ENCODE measurements at places on chromosomes 3 and 15. TPM values are rescaled to one million over a fixed set of nuclear protein-coding genes. Genes with fewer than 3 reads are reported as not detected.

GRCh38 chr3:195738274-195739044 lies 17.7 kb downstream of the MUC20 start:
- no peak for DNase-seq

The GOLGA8H gene
- polyA plus RNA-seq = 0.02 TPM

DNA sequence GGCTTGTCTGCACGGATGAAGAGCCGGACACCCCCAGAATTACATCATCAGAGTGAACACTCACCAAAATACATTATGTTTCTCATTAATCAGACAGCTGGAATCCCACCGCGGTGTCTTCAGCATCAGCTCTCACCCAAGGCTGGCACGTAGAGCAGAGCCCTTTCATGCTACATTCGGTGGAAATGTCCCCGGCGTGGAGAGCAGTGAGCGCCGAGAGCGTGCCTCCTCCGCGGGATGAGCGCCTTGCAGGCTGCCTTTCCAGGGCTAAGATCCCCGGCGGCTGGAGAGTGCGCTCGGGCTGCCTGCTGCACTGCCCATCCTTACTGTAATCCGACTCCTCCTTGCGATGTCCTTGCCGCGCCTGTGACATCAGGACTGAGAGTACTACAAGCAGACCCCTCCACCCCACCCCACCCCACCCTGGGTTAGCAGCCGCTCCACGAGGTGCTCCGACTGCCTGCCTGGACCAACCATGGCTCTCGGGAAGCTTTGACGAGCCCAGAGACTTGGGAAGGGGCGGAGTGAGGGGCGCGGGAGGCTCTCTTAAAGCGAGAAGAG lies at the start of gene ZNF385D:
Gene ZNF385D (minus strand): TSS at position 380 of the 561 bp plus-strand sequence. CDS start 294 bp downstream, at position 86.
- peak; percentile 51 for DNase-seq

DNA sequence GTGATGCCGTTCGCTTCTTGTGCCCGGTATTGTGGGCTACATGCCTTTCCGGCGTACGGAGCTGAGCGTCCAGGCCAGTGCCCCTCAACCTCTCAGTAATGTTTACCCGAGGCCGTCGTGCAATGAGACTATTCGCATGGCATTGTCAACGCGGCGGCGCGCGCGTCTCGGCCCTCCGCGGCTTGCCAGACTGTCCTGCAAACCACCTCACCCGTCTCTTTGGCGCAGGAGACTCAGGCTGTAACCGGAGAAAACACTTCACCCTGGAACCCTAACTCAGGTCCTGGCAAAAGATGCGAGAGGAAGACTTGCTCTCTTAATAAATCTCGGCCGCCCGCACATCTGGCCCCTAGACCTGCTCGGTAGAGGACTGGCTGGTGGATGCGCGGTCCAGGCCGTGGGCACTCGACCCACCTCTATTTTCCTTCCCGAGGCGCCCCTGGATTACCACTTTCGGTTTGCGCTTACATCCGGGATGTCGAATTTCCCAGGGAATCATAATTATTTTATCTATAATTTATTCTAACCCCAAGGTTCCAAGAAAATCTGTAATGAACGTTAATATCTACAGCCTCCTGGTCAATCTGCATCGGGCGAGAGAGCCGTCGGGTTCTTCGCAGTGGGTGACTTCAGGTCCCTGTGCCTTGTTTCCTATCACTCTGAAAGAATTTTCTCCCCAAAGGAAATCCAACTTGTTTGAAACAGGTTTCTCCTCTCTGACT lies 71.8 kb upstream of the POLG start:
- no peak for DNase-seq

The ISLR2 gene
- polyA plus RNA-seq = not detected

DNA sequence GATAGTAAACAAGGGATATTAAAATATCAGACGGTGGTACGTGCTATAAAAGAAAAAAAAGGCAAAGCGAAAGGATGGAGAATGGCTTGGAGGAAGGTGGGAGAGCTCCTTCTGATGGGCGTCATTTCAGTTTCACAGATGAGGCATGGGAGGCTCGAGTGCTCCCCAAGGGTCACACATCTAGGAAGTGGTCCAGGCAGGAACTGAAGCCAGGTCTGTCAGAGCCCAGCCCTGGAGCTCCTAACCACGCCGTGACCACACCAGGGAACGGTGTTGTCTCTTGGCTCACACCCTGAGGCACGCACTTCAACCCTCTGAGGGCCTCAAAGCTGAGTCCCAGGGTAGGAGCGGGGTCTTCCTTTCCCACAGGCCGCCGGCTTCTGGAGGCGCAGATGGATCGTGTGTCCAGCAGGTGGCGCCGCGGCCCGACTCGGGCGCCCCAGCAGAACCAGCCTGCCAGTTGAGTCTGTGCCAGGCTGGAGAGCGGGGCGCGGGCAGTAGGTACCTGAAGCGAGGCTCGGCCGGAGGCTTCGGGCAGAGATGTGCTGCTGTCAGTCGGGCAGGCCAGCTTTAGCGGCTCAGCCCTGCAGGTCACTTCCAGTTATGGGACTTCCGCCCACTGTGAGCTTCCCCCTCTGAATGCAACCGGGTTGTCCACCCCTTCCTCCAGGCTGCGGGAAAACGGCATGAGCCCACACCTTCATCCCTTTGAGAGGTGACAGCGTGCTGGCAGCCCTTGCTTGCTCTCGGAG lies 68.1 kb downstream of the SLC6A1 start:
- peak; percentile 56 for DNase-seq

- no peak for DNase-seq
These were observed 71.8 kb downstream of the SENP2 start for GRCh38 chr3:185657691-185658503.

DNA sequence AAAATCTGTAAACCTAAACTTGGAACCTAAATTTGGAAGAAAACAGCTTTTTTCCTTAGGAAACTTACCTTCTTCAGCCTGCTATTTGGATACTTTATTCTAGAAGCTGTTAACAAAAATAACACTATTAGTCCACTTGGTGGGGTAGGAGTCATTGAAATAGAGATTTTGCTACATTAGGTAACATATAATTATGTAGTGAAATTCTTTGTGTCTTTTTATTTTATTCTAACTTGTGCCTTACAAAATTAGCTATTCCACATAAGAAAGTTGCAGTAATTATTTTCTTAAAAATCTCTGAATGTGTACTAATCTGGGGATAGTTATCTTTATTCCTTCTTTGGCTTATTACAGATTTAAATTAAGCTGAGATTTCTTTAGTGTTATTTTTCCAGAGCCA lies 360.4 kb upstream of the ROBO2 start:
- DNase-seq = no peak

DNA sequence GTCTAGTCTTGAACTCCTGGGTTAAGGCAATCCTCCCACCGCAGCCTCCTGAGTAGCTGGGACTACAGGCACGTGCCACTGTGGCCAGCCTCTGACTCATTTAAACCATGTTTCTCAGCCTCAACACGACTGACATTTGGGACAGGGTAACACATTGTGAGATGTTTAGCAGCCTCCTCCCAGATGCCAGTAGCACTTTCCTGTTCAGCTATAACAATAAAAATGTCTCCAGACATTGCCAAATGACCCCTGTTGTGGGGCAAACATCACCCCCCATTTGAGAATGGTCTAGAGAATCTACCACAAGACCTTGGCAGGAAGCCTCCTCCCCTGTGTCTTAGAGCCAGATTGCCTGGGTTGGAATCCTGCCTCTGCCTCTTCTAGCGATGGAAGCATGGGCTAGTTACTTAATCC lies 8.4 kb downstream of the TMEM40 start:
- peak; percentile 69 for DNase-seq

GRCh38 chr3:158696618-158697017 lies 24.2 kb upstream of the LXN start:
- DNase-seq = no peak

The CPN2 gene
- not detected for polyA plus RNA-seq

The MCTP2 gene
- polyA plus RNA-seq = 19.5 TPM

- peak; percentile 45 for DNase-seq
These were observed 116.3 kb downstream of the PDZRN3 start for GRCh38 chr3:73508330-73508954.

- DNase-seq = peak; percentile 88
These were observed 81.3 kb upstream of the ZBED2 start for GRCh38 chr3:111676211-111677006.

- DNase-seq = no peak
These were observed 564.9 kb upstream of the ZNF385D start for GRCh38 chr3:22315925-22316324.

The GCHFR gene
- polyA plus RNA-seq = 1.3 TPM

GRCh38 chr3:152047465-152047864 lies 174.0 kb downstream of the SUCNR1 start:
- DNase-seq = peak; percentile 72

The ACVR2B gene
- 1.9 TPM for polyA plus RNA-seq

DNA sequence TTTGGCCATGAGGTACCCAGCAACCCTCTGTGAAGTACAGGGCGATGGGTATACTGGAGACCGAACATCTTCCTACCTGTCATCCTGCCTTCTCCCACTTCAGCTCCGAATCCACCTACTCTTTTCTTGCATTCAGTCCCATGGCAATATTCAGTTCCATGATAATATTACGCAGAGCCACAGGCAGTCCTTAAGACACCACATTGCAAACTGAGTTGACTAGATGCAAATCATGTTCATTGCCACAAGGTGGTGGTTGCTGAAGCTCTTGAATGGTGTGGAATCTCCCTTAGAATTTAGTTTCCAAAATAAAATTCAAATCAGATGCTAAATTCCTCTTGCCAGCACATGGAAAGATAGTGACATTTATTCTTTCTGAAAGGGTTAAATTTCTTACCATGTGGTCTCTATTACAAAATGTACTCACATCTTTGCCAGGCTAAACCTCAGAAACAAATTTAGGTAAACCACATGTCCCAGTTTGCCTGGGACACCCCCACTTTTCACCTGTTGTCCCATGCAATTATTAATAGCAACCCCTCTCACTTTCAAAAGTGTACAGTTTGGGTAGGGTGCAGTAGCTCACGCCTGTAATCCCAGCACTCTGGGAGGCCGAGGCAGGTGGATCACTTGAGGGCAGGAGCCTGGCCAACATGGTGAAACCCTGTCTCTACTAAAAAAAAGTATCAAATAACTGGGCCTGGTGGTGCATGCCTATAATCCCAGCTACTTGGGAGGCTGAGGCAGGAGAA lies 1.7 kb upstream of the NME9 start:
- no peak for DNase-seq

The SENP7 gene
- polyA plus RNA-seq = 1.3 TPM

- DNase-seq = no peak
These were observed 21.0 kb downstream of the PLXNB1 start for GRCh38 chr3:48408823-48409281.

The PRSS50 gene
- polyA plus RNA-seq = not detected

GRCh38 chr3:190130037-190130436 lies 9.3 kb upstream of the P3H2 start:
- DNase-seq = peak; percentile 69

GRCh38 chr15:73796331-73796831 lies 43.2 kb upstream of the INSYN1 start:
- no peak for DNase-seq

DNA sequence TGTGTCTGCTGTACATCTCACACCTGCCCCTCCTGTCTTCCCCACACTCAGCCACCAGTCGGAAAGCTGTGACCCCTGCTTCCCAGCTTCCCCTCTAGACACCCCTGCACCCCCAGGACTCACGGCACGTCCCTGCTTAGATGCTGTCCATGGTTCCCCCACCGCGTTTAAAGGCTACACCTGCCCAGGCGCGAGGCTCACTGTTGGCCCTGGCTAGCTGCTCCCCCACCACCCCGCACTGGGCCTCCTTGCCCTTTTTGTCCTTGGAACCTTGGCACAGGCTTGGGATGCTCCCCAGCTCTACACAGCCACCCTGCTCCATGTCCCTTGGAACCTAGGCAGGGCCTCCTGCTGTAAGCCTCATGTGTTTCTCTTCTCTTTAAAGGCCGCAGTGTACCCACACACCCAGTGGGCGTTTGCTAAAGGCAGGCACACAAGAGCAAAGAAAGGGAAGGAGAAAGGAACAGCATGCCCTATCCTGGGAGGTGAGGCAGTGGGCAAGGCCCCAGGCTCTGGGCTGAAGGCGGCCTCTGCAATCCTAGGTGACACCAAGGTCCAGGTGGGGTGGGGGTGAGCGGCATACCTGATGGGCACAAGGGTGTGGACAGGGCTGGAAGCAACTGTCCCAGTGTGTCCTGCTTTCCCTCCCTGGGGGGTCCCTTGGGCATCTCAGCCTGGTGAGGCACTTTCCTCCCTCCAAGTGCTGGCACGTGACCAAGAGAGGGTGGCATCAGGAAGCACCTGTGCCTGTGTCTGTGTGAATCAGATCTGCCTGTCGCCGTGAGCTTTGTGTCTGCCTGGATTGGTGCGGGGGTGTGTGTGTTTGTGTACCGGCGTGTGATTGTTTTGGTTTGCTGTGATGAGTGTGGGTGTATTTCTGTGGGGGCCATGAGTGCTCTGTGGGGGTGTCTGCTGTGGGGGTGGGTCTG lies 54.4 kb downstream of the TPRA1 start:
- DNase-seq = no peak

DNA sequence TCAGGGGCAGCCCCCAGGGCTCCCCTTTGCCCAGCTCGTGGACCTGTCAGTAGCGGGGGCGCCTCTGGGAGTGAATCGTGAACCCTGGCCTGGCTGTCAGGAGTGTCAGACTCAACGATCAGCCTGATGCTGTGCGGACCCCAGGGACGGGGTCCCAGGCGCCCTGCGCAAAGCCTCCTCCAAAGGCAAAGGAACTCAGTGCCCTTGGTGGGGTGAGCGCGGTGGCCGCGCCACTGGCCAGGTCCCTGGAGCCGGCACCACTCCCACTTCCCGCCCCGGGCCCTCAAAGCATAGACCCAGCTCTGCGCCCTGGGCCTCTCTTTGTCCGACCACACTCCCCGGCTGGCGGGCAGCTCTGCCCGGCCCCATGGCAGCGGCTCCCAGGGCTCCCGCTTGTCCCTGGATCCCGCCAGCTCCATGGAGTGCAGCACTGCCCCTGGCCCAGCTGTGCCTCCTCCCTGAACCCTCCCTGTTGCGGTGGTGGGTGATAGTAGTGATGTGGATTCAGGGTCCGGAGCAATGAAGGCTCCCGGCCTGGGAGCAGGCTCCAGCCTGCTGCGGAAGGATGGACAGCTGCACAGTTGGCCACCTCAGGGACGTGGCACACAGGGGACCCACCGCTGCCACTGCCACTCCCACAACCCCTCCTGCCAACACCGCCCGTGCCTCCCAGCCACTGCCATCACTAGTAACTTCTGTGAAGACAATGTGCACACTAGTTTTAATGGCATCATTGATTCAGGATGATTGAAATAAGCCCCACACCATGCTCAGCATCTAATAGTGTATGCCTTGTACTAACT lies 263.8 kb downstream of the ZBBX start:
- DNase-seq = no peak

The USP50 gene
- not detected for polyA plus RNA-seq

The FAM107A gene
- not detected for polyA plus RNA-seq

DNA sequence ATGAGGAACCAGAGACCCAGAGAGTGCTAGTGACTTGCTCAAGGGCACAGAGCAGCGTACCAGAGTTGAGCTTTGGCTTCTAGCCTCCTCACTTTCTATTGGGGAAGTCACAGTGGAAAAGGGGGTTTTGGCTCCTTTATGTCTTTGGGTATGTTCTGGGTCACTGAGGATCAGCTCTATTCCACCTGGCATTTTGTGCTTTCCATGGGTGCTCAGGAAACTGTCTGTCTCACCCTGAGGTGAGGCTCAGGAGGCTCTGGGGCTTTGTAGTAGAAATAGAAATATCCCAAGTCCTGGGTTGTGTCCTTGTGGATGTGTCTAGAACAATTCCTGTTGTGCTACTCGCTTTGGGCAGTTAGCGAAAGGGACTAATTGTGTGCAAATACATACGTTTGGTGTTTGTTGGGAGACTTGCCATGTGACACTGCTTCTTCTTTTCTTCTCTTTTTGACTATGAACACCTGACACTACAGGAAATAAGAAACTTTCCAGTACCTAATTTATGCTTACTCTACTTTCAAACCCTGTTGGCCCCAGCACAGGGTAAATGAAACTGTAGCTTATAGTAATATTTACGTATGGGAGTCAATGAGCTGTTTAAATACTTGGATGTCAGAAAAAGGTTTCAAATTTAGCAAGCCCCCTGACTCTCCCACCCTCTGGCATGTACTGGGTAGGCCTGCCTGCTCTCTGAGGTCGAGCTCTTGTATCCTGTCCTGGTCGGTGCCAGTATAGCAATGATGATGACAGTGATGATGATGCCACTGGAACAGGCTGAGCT lies 35.6 kb downstream of the SMAD3 start:
- DNase-seq = no peak

All from mammary epithelial cell (primary cell).